Progenitor cell of endocrine pancreas (in vitro differentiated cells): ENCODE measurements at places on chromosomes 5 and 9. TPM values are rescaled to one million over a fixed set of nuclear protein-coding genes. Genes with fewer than 3 reads are reported as not detected.
A peak's percentile ranks its signal among the peaks of the same experiment; 100 is the strongest.

Gene ORM2
- 3.2 and 5.4 TPM in 2 replicates for total RNA-seq

Gene DTWD2
- 7.7 and 8.7 TPM in 2 replicates for total RNA-seq

Gene BTNL3
- total RNA-seq = not detected in 2 replicates

DNA sequence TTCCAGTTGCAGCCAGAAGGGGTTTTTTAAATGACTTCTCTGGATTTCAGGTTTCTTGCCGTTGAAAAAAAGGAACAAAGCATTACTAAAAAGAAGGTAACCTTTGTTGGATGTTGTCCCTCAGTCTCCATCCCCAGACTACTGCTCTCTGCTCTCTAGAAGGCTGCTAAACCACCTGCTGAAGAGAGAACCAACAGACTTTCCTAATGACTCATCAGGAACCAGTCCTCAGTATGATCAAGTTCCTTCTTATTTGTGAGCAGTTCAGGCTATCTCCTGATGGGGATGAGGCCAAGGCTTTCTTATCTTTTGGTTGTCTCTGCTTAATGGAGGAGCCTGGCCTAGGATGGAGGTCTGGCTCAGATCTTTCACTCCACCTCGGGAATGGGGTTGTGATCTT lies 4.1 kb downstream of the KIF4B start:
- H3K36me3 ChIP-seq = no peaks in the 10 kb centered on the region
- H3K27me3 ChIP-seq = peaks cover 6% of the 10 kb centered on the region
- no peak overlapping the region for H3K27ac ChIP-seq

- peak overlapping the region; percentile 79 for H3K27ac ChIP-seq
- H3K27me3 ChIP-seq = no peaks in the 10 kb centered on the region
- H3K36me3 ChIP-seq = no peaks in the 10 kb centered on the region
- peaks cover 11% of the 10 kb centered on the region for H3K4me1 ChIP-seq
- no peak for DNase-seq
Measured at GRCh38 chr5:145668714-145669113, 166.4 kb downstream of the PRELID2 start.

- DNase-seq = no peak
- peaks cover 26% of the 10 kb centered on the region for H3K27me3 ChIP-seq
- H3K4me1 ChIP-seq = peaks cover 8% of the 10 kb centered on the region
- H3K4me3 ChIP-seq = no peak overlapping the region
- H3K36me3 ChIP-seq = no peaks in the 10 kb centered on the region
Measured at GRCh38 chr5:139443831-139444453, 4.6 kb upstream of the DNAJC18 start.

DNA sequence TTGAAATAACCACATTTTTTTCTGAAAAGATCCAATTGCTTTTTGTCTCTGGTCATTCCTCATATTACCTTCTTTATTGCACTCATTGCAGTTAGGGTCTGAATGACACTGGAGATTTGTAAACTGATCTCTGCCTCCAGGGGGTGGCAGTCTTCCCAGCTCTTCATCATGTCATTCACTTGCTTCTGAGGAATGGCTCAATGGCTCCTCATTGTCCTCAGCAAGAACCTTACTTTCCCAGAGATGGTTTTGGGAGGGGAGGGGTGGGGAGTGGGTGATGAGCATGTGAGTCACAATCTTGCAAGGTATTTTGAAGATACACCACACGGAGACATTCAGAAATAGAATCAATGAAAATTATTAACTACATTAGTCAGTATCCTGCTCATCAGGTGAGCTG lies 159.8 kb upstream of the GAS1 start:
- DNase-seq = no peak
- H3K4me3 ChIP-seq = no peak overlapping the region
- no peaks in the 10 kb centered on the region for H3K36me3 ChIP-seq
- peaks cover 9% of the 10 kb centered on the region for H3K4me1 ChIP-seq
- H3K27me3 ChIP-seq = peaks cover 5% of the 10 kb centered on the region

- H3K27me3 ChIP-seq = peaks cover 48% of the 10 kb centered on the region
- H3K4me3 ChIP-seq = no peak overlapping the region
- H3K36me3 ChIP-seq = no peaks in the 10 kb centered on the region
Measured at GRCh38 chr9:128399861-128400260, 20.8 kb upstream of the CERCAM start.

GRCh38 chr9:14846871-14847311 lies 63.3 kb downstream of the FREM1 start:
- no peak overlapping the region for H3K4me3 ChIP-seq
- no peak overlapping the region for H3K27ac ChIP-seq
- peaks cover 7% of the 10 kb centered on the region for H3K36me3 ChIP-seq
- peak; percentile 22 for DNase-seq
- H3K4me1 ChIP-seq = no peaks in the 10 kb centered on the region
- H3K27me3 ChIP-seq = no peaks in the 10 kb centered on the region
